Activated CD8-positive, alpha-beta memory T cell treated with anti-CD3 and anti-CD28 coated beads, Interleukin-2, amount 10 ng/mL, durations not matched to agents 7 days and 5 days (primary cell): ENCODE measurements at places on chromosomes 7 and 10.

GRCh38 chr10:60246382-60246781 lies 143.3 kb downstream of the ANK3 start:
- DNase-seq = no peak

- no peak for DNase-seq
Observed at GRCh38 chr7:122438492-122438891, 133.9 kb upstream of the FEZF1 start.

- DNase-seq = no peak
Observed at GRCh38 chr7:138226001-138226476, 149.8 kb downstream of the AKR1D1 start.

GRCh38 chr7:74029991-74030415 lies 2.0 kb downstream of the ELN start:
- no peak for DNase-seq

- DNase-seq = no peak
Observed at GRCh38 chr7:105224884-105225651, 163.7 kb downstream of the SRPK2 start.

DNA sequence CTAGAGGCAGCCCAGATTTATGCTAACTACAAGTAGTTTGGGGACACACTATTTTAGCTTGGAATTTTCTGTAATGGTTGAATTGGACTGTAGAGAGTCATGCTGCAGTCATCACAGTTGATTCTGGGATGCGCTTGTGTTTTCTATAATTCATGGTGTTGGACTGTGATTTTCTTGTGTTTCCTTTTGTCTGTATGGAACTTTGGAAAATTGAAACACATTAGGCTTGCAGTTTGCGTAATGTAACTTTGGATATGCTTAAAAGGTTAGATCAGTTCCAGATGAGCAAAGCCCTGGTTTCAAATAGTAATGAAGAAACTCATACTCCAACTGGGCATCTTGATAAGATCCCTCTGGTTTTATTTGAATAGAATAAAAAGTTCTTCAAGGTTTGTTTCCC lies 502.2 kb downstream of the ARL4A start:
- DNase-seq = no peak

GRCh38 chr10:14556285-14556956 lies 218.3 kb downstream of the FAM107B start:
- peak; percentile 64 for DNase-seq

DNA sequence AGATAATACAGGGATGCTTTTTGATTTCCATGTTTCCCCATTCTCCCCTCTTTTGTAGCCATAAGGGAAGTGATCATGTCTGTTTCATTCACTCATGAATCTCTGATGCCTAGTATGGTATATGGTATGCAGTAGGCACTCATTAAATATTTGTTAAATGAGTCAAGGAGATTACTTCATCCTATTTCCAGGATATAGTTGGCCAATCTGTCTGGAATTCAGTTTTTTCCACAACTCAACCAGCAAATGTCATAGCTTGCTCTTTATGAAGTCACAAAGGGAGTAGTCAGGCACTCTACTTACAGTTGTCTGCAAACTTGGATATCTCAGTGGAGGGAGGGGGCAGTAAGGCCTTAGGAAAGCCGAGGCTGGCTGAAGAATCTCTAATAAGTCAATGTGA lies 853.6 kb downstream of the LRMDA start:
- DNase-seq = no peak

GRCh38 chr7:118324790-118325449 lies 100.4 kb downstream of the ANKRD7 start:
- DNase-seq = no peak

DNA sequence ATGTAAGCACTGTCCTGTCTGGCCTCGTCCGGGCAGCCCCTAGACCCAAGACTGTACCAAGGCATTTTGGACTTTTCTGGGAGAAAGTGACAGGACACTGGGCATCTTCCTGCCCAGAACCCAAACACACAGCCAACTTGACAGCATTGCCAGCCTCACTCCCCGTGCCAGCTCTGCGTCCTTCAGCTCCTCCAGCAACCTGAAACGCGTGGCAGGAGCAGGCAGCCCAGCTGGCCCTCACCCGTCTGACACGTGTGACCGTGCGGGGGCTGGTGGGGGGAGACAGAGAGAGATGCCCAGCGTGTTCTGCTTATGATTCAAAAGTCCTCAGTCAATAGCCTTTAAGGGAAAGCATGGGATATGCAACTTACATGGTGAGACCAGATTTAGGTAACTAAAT lies 50.3 kb upstream of the SLC29A3 start:
- no peak for DNase-seq

DNA sequence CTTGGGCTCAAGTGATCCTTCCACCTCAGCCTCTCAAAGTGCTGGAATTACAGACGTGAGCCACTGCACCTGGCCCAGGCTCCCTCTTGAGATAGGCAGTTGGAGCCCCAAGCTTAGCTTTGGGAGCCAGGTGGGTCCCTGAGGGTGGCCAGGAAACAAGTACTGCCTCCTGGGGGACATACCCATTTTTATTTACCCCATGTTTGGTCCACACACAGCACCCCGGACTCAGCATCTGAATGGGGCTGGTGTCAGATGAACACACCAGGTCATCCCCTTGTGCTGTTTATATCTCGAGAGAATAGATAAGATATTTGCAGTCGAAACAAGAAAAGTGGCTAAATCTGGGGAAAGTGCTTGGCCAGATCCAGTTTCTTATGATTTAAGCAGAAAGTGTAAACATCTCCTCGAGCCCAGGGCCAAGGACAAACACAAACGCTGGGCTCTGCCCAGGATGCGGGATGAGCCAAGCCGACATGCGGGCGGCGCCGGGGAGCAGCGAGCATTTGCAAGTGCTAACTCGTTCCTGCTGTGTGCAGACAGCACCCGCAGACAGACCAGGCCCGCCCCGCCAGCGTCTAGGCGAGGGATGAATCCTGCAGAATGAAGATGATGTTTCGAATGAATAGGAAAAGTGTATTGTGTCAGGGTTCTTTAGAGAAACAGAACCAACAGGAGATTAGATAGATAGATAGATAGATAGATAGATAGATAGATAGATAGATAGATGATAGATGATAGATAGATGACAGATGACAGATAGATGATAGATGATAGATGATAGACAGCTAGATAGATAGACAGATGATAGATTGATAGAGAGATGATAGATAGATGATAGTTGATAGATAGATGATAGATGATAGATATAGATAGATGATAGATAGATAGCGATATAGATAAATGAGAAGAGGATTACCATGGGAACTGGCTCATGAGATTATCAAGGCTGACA lies 44.4 kb upstream of the OCM2 start:
- DNase-seq = no peak

DNA sequence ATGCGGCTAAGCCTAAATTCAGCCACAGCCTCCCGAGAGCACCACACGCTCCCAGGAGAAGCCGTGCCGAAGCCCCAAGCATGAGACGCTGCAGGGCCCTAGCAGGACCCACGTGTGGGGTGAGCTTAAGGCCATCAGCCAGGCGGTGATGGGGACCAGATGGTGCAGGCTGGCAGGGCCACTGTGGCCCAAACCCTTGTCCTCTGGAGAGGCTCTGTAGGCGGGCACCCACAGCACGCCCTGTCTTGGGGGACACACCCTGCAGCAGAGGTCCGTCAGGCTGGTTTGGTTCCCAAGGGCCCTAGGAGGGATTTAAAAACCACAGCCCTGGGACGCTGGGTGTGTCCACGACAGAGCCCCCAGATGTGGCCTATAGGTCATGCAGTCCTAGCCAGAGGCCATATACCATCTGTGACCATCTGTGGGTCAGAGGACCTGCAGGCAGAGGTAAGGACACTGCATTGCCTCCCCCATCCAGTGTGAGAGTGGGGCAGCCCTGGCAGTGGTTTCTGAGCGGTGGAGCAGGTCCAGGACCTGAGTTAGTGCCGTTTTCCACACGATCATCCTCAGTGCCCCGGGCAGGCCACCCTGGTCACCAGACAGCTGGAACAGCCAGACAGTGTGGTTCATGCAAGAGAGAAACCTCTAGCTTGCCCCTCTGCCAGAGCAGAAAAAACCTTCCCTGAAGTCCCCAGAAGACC lies 39.6 kb upstream of the INPP5A start:
- no peak for DNase-seq

DNA sequence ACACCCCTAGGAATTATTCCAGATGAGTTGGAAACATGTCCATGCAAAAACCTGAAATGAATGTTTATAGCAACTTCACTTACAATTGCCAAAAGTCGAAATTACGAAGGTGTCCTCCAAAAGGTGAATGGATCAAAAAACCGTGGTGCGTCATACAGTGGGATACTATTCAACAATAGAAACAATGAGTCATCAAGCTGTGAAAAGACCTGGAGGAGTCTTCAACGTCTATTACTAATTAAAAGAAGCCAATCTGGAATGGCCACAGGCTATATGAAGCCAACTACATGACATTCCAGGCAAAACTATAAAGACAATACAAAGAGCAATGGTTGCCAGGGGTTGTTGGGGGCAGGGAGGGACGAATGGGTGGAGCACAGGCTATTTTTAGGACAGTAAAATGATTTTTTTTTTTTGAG lies 12.6 kb upstream of the PPP2R2D start:
- DNase-seq = no peak

GRCh38 chr10:24519950-24520349 lies 203.7 kb downstream of the ARHGAP21 start:
- peak; percentile 41 for DNase-seq

GRCh38 chr7:15703732-15704131 lies 17.2 kb upstream of the MEOX2 start:
- DNase-seq = no peak

GRCh38 chr7:155739538-155740143 lies 72.6 kb downstream of the SHH start:
- peak; percentile 63 for DNase-seq

- DNase-seq = no peak
Observed at GRCh38 chr10:93671042-93671441, 31.4 kb downstream of the FRA10AC1 start.

- no peak for DNase-seq
Observed at GRCh38 chr7:8363407-8364015, 69.9 kb upstream of the NXPH1 start.

GRCh38 chr7:116713918-116714317 lies 41.9 kb downstream of the MET start:
- DNase-seq = no peak

DNA sequence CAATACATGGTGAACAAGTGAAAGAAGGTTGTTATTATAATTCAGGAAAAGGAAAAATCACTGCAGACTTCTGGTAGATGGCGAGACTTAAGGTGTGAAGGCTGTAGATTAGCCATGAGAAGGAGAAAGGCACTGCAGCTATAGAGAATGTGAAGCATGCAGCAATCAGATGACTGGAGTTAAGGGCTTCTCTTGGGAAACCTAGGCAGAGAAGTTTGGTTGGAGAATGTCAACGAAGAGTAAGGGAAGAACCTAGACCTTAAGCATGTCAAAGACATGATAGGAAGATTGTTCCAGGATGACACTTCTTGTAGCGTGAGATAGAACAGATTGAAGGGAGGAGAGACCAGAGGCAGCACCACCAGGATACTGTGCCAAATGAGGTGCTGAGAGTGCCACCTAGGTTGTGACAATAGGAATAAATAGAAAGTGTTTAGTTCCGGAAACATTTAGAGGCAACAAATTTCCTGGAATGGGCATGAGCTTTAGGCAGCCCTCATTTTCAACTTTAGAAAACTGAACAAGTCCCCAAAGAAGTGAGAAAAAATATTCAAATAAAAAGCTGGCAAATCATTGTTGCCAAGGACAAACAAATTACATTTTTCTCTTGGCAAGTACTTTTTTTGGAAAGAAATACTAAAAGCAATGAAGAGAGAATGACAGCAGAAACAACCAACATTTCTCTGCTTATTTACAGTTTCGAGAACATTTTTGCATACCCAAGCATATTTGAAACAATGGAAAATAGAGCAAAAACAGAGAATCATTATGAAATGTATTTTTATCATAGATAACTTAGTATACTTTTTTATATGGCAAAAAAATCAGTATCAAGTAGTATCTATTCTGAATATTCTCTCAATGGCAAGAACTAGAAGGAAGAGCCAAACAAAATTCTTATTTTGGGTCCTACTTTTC lies 4.9 kb downstream of the LRRC17 start:
- no peak for DNase-seq

DNA sequence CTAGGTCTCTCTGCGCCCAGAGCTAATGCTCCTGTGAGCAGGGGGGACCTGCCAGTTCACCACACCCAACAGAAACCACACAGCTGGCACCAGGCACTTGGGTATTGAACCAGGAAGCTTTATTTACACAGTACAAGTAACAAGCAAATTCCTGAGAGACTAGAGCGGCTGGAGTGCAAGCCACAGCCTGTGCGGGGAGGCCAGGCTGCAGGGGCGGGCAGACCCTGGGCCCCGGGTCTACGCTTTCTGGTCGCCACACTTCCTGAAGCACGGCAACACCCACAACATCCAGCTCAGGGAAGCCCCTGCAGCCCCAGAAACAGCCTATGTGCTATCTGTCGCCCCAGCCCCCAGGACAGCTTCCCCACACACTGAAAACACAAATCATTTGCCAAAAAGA lies 125.0 kb downstream of the FAM53B start:
- DNase-seq = no peak

- no peak for DNase-seq
Observed at GRCh38 chr10:110430340-110431273, 67.1 kb upstream of the DUSP5 start.

- no peak for DNase-seq
Observed at GRCh38 chr10:53108317-53108934, 335.8 kb upstream of the MBL2 start.

DNA sequence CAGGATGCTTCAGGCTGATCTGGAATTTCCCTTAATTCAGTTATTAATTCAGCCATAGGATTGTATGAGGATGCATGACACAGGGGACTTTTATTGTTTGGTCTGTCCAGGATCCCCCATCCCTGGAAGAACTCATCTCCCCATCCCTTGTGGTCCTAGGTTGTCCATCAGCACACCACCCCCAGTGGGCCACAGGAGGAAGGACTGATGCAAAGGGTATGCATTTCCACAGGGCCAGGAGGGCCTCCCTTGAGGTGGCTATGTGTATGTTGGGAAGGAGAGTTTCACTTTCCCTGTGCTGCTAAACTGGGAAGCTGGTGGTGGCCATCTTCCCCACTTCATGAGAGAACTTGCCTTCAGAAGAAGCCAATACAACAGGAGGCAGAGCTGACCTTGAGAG lies 44.6 kb upstream of the GRB10 start:
- DNase-seq = no peak

GRCh38 chr10:44803862-44804261 lies 107.3 kb upstream of the TMEM72 start:
- DNase-seq = peak; percentile 1

DNA sequence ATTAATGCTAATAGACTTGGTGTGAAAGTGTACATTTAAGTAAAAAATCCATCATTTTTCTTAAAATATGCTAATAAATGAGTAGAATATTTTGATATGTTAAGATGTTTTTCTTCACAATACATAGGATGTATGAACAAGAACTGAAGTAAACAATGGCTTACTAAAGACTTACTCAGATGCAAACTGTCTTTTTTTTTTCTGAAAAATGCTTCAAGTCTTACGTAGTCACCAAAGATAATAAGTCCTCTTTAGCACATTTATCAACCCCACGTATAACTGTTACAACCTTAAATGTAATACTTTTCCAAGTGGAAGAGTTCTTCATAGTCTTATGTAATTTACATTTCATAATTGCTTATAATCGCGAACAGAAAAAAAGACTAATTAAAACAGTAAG lies 54.8 kb downstream of the MDFIC start:
- no peak for DNase-seq
